ENCODE measurements at places on chromosomes 16 and 17. TPM values are rescaled to one million over a fixed set of nuclear protein-coding genes. Genes with fewer than 3 reads are reported as not detected.

The TPSG1 gene
- not detected for total RNA-seq

The ATP2C2 gene
- total RNA-seq, result 0.28 TPM

The SLC22A31 gene
- 1.8 TPM for total RNA-seq

The FAM20A gene
- total RNA-seq, result not detected

The PCTP gene
- total RNA-seq, result 20.0 TPM

The TP53TG3B gene
- total RNA-seq, result 0.37 TPM

The GOSR1 gene
- 33.2 TPM for total RNA-seq

Measured in A549 treated with CpdA at 1 μM for 4 hours (cell line).